ENCODE measurements at places on chromosomes 7 and 10. TPM values are rescaled to one million over a fixed set of nuclear protein-coding genes. Genes with fewer than 3 reads are reported as not detected.

GRCh38 chr7:122337011-122337410 lies 32.5 kb upstream of the FEZF1 start:
- DNase-seq, result no peak

DNA sequence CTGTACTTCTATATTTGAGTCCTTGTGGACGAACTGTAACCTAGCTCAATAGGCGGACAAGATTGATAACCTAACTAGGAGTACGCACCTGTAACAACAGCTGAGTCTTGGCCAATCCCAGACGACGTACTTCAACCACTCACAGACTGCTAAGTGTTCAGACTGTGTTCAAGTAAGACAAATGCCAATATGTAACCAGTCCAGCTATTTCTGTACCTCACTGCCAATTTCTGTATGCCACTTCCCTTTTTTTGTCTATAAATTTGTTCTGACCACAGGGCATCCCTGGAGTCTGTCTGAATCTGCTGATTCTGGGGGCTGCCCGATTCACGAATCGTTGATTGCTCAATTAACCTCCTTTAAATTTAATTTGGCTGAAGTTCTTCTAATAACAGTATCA lies 32.2 kb downstream of the HACD1 start:
- no peak for DNase-seq

DNA sequence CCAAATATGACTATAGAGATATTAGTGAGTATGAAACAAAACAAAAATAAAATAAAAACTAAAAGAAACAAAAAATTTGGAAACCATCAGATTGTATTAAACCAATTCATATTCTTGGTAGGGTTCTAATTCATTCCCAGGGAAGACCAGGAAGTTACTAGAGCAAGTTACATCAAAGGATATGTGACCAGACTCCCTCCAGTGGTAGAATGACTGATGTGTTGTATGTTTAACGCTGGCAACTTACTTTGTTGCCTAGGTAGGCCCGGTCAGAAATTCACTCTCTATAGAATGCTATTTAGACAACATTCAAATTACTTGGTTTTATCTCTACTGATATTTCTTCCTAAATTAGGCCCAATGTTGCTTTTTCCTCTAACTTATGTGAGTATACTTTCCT lies 5.2 kb downstream of the PHYHIPL start:
- DNase-seq, result peak; percentile 48

GRCh38 chr10:5288359-5288758 lies 76.4 kb upstream of the UCN3 start:
- no peak for DNase-seq

The GIMAP4 gene
- not detected for total RNA-seq

The NCF1 gene
- not detected for total RNA-seq

GRCh38 chr7:146654048-146654447 lies 537.4 kb downstream of the CNTNAP2 start:
- DNase-seq, result peak; percentile 15

DNA sequence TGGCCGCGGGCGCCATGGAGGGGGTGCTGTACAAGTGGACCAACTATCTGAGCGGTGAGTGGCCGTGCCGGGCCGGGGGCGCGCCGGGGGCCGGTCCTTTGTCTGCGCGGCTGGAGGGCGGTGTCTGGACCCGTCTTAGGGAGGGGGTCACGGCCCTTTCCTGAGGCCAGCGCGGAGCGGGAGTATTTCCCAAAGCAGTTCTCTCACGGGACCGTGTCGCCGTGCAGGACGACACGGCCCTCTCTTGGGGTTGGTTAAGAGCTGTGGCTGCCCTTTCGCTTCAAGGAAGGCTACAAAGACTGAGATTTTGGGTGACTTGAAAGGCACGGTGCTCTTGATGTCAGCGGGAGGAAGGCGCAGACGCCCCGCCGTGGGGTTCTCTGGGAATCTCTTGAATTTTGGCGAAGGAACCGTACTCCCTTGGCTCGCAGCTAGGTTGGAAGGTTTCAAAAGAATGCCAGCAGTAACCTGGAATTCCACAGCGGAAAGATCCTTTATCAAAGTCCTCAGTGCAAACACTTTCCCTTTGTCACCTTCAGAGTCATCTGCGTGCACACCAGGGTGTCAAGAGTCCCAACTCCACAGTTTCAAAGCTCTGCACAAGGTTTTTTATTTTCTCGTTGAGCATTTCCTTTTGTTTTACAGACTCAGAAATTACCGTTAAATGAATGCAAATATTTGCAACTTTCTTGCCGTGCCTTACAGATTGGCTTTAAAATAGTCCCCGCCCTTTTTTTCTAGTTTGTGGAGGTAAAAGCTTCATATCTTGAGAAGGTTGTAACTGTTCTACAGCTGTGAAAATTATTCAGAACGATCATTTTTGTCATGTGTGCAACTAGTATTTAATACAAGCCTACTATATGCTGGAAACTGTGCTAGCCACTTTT lies 780 bp downstream of the PLEKHA8 start:
- DNase-seq, result peak; percentile 24

DNA sequence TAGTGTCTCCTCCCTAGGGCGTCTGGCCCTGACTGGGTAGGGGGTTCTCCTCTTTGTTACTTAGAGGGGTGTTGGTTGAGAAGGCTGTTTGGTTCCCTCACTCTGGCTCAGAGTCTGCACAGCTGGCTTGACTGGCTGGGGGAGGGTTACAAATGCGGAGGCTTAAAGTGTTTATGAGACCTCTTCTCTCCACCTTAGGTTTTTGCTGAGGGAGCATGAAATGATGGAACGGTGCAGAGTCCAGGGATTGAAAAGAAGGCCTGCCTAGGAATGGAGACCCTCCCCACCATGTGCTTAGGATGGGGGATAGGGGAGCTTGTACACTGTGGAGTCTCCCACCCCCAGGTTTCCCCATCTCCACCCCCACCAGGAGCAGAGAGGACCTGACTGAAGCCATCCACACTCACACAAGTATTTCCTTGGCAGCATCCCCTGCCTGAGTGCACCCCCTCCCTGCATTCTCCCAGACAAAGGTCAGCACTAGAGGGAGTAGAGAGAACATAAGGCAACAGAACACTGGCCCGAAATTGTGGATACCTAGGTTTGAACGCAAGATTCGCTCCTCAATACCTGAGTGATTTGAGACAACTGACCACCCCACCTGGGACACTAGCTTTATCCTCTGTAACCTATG lies 1.7 kb upstream of the LDB1 start:
- no peak for DNase-seq
